CMK (cell line): ENCODE measurements at places on chromosomes 11 and 22.

DNA sequence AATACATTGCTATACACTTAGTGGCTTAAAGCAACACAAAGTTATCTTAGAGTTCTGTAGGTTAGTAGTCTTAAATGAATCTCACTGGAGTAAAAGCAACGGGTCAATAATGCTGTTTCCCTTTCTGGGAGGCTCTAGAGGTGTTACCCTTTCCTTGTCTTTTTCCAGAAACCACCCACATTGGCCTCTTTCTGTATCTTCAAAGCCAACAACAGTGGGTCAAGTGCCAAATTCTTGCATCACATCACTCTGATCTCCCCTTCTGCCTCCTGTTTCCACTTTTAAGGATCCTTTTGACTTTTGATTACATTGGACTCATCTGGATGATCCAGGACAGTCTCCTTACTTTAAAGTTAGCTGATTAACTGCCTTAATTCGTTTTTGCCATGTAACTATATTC is 93.6 kb downstream of the DDX10 start:
- DNase-seq = no peak

DNA sequence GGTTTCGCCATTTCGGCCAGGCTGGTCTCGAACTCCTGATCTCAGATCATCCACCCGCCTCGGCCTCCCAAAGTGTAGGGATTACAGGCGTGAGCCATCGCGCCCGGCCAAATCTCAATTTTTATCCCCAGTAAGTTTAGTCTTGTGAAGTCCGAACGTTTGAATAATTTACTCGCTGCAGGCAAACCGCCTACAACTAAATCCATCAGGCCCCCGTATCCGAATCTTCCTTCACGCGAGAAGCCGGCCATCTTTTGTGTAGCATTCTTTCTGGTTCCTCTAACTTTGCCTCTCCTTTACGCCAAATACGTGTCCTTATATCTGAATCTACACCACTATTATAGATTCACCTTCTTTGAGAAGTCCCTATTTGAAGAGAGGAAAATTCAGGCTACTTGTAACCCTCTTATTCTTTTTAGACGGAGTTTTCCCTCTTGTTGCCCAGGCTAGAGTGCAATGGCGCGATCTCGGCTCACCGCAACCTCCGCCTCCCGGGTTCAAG is 581 bp upstream of the EIF3L start:
- DNase-seq = peak; percentile 22

DNA sequence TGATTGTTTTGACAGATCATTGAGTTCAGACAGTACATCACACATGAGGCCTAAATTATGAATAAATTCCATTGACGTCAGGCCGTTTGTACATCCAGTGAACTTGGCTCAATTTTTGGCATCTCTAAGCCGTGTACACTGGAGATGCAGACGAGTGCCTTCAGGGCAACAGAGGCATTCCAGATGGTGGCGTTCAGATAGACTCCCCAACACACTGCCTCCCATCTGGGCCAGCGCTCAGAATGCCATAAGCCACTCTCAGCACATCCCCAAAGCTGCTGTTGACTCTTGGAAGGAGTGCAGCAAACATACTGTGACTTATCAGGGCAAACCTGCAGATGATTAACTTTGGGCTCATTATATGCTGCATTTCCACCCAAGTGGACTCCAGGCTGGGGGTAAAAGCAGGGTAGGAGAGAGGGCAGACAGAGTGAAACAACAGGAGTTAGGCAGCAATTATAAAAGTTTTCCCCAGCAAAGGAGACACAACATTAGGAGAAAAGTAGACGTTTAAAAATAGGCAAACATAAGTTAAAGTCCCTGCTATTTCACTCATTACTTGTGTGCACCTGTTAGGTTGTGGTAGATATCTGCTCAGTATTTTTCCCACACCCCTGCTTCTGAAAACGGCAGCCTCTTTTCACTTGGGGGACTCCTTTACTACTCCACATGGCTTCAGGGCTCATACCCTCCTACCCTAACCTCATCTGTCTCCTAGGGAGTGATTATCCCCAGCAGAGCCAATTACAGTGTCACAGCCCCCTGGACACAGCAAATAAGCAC is 60.2 kb upstream of the PDE3B start:
- no peak for DNase-seq

DNA sequence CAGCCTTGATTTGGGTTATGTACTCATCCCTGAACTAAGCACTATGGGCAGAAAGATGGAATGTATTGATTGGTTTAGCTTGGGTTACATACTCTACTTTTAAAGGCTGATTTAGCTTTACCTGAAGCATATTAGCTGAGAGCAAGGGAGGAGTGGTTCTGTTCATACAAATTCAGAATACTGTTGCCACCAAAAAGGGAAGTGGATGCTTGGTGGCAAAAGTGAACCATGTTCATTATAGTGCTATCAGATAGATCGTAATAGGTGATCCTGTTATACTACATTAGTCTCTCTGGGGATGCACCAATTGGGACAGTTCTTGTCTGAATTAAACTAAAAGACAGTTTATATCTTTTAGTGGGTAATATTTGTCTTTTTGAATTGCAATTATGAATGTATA is 44.5 kb upstream of the RRM1 start:
- DNase-seq = no peak

DNA sequence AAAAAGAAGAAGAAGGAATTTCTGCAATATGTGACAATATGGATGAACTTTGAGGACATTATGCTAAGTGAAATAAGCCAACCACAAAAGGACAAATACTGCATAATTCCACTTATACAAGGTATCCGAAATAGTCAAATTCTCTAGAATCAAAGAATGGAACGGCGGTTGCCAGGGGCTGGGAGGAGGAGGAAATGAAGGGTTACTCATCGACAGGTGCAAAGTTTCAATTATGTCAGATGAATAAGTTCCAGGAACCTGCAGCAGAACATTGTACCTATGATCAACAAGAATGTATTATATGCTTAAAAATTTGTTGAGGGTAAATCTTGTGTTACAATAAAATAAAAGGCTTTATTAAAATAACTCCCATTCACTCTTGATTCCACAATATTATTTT is 49.0 kb downstream of the SC5D start:
- no peak for DNase-seq

DNA sequence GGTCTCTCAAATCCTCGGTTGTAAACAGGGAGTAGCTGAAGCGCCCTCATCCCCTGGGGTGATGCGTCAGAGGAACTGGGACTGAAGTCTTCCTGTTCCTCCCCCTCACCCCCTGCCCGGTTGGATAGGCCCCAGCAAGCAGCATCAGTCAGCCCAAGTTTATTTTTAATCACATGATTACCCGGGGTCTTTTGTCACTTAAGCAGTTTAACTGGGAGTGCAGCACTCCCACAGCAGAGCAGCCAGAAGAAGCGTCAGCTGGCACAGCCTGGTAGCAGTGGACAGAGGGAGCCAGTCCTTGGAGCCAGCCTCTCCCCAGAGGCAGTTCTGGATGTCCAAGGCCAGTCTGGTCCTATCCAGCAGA is 342.1 kb downstream of the CTTN start:
- DNase-seq = no peak

DNA sequence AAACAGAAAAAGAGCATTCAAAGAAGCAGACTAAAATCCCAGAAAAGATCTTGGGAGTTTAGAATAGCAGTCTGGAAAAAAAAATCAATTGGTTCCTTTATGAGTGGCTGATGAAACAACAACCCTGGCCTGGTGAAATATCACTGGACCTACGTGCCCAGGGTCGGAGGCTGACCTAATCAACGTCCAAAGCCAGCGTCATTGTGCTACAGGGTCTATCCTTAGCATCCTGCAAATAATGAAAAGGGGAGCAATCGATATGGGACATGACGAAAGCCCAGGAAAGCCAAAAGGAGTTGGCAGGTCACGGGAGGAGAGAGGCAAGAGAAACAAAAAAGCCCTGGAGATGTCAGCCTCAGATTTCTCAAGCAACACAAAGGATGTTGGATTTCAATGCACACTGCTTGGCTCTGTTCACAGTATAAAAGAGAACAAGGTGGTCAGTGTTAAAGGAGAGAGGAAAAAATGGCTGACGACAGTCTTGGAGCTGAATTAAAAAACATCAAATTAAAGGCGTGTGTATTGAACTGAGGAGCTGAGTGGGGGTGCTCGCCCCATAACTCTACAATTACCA is 148.8 kb downstream of the BLID start:
- DNase-seq = no peak

DNA sequence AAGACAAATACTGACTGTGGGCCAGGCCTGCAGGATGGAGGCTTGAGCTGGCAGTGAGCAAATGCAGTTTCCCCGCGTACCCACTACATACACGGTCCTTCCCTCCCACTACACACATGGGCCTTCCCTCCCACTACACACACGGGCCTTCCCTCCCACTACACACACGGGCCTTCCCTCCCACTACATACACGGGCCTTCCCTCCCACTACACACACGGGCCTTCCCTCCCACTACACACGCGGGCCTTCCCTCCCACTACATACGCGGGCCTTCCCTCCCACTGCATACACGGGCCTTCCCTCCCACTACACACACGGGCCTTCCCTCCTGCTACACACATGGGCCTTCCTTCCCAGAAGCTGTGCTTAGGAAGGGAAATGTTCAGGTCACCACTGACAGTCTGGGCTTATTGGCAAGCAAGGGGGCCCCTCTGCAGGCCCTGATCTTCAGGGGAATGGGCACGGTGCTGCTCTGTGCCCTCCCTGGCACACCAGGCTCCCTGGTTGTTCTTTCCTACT is 10.8 kb downstream of the DNAL4 start:
- no peak for DNase-seq

DNA sequence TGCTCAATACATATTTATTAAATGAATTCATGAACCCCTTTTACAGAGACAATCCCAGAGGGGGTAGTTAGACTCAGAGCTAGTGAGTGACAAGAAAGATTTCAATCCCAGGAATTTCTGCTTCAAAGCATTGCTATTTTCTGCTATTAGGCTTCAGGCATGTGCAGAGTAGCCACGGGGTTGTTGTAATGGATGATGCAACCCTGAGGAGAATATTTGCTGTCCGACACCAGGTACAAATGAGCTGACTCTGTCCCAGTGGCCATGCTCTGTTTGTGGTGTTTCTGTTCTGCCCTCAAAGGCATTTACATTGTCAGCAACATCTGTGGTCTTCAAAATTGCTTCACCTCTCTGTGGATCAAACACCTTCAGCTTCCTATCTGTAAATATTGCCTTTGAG is 102.6 kb downstream of the CSNK2A3 start:
- no peak for DNase-seq

- DNase-seq = no peak
These were observed 20.8 kb upstream of the IL18BP start for GRCh38 chr11:71977743-71978418.

DNA sequence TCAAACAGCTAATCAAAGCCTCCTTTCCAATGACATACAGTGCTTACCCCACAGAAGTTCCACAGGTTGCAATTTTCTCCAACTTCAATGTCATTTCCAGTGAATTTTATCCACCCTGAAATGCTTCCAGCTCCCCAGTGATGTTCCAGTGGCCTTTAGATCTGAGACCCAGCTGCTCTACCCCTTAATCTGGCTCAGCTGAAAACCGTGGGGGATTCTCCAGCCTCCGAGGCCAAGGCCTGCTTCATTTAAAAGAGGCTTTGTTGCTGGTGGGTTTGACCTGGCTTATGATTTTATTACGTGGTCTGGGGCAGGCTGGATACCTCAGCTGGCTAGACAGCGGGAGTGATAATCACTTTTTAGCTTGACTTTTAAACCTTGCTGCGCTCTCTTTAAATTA is 10.9 kb downstream of the HEPHL1 start:
- no peak for DNase-seq

DNA sequence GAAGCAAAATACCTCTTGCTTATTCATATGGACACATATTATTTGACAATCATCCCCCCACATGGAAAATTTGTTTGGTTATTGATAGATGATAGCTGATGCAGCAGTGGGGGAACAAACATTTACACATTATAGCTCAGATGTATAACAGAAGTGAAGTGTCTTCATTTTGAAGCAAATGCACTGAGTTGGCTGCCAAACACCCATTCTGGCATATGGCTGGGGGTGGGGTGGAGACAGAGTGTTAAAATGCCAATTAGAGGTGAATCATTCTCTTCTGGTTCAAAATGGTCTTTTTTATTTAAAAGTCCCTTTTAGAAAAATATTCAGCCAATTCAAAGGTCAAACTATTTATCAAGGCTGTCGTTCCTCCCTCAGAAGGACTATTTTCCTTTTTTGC is 157.3 kb upstream of the TRPC6 start:
- no peak for DNase-seq

DNA sequence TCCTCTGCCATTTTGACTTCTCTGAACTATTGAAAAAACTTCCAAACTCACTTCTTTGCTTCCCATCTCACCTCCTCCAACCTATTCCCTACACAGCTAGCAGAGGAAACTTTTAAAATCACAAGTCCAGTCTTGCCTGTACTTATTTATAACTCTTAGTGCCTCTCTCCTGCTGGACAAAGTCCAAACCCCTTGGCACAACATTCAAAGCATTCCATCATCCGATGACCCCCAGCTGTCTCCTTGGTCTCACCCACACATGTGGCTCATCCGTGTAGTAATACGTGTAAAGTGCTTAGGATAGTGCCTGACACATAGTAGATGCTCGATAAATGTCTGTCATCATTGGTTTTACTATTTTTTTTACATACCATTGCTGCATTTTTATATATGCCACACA is 101.4 kb downstream of the PARVA start:
- no peak for DNase-seq

DNA sequence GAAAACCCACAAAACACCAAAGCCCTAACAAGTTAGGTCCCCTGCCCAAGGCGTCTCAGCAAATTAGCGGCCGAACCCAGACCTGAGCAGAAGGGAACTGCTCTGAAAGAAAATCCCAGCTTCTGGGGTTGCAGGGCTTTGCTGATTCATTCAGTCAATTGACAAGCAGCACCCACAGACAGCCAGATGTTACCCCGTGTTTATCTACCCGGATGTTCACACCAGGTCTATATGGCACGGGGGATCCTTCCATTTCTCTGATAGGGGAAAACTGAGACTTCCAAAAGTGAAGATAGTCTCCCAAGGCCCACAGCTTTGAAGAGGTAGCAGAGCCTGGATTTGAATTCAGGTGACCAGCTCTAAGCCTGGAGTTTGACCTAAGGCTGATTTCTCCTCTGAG is 14.0 kb upstream of the OAF start:
- no peak for DNase-seq

DNA sequence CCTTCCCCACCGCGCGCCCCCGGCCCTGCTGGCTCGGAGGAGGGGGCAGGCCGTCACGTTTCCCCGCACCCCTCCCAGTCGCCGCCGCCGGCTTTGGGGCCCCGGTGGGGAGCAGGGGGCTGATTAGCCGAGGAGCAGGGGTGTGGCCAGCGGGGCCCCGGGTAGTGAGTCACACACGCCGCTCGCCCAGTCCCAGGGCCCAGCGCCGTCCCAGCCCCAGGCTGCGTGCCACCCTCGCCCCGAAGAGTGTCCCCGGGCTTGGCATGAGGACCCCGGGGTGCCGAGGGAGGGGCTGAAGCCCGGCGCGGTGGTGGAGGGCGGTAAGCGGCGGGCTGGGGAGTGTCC is 34.4 kb downstream of the PRDM11 start:
- DNase-seq = no peak
